ENCODE measurements at places on chromosomes 2 and 18.

- DNase-seq: no peak
These were observed 223.9 kb upstream of the TCF4 start for GRCh38 chr18:55811925-55812324.

DNA sequence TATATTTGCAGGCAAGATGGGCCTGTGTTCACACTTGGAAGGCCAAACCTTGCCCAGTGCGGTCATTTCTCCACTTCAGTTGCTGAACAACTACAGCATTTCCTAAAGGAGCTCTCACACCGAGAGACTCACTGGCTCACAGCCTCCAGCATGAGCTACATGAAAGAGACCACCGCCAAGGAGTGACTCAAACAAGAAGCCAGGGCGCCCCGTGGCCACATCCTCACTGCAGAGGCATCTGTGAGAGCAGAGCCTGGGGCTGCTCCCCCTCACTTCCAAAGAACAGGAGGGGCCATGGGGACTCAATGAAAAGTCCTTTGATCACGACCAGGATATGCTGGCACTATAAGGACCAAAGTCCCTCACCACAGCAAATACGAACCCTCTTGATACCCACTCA, 50.0 kb downstream of the TMEM163 start:
- peak; percentile 70 for DNase-seq

DNA sequence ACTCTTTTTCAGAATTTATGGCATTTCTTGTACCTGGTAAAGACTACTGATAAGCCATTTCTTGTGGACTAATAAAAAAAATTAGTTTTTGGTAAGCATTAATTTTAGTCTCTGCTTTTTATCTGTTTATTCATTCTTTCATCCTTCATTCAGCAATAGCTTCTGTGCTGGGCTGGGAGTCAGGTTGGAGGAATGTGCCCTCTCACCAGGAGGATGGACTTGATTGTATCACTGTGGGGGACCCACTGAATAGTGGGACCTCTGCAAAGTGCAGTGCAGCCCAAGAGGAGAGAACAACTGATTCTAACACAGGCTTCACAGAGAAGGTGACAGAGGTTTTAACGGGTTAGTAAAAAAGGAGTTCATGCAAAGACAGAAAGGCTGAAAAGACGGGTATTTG, 39.1 kb downstream of the CDC42EP3 start:
- DNase-seq: no peak

GRCh38 chr2:63053889-63054602, 3.4 kb downstream of the OTX1 start:
- DNase-seq: no peak

DNA sequence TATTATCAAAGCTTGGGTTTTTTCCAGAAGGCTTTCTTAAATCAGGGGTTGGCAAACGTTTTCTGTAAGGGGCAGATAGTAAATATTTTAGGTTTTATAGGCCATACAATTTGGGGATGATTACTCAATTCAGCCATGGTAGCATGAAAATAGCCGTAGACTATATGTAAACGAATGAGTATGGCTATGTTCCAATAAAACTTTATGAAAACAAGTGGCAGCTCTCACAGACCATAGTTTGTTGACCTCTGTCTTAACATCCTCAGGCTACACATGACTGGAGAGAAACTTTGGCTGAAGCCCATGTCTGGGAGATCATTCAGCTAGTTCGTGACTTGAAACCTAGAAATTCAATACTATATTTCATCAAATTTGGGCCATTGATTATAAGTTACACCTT, 30.2 kb downstream of the UGP2 start:
- no peak for DNase-seq

DNA sequence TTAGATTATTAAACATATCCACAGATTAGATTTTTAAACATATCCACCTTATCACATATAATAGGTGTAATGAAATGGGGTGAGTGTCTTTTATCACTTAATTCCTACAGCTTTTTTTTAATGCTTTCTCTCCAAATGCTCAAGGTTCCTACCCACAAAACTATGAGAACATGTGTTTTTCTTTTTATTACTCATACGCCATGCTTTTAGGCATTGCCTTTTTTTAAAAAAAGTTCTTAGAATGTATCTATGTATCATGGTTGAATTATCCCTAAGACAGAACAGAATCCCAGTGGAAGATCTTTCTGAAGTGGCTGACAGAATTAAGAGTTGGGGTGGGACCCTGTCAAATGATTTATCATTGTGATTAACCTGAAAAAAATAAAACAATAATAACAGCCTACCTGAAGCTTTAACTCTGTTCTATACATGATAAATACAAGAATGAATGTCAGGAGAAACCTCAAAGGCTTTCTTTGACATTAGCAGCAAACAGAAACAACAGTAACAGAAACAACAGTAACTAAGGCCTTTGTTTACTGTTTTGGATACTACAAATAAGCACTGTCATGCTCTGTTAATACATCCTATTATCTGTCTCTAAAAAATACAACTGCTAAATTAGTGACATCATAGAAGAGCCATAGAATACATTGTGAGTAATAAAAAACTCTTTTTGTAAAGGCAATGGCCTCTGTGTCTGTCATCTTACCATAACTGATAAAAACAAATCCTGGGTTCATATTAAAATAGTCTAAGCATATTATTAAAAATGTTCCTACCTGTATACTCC, 4.1 kb upstream of the ZNF397 start:
- DNase-seq: no peak

- no peak for DNase-seq
These were observed 158.9 kb downstream of the PRPF40A start for GRCh38 chr2:152558158-152558984.

- no peak for DNase-seq
These were observed 289.2 kb upstream of the SLC39A10 start for GRCh38 chr2:195367809-195368208.

DNA sequence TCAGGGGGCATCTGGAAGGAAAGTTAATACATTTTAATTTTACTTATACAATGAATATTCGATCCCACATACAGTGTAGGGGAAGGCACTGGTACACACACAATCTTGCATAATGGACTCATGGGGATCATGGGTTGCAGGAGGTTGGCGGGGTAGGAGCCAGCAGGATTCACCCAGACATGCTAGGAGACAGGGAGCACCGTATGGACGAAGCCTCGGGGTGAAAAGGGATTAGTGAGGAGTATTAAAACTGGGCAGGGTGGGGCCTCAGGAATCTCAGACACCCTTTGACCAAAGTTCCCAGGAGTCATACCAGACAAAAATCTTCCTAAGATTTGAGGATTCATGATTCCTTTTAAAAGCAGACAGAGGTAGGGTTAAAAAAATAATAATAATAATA, 140.8 kb downstream of the BCL11A start:
- no peak for DNase-seq
